PC-3 (cell line): ENCODE measurements at places on chromosomes 7 and 10. TPM values are rescaled to one million over a fixed set of nuclear protein-coding genes. Genes with fewer than 3 reads are reported as not detected.

- peaks cover 18% of the 10 kb centered on the region for H3K27me3 ChIP-seq
- H3K36me3 ChIP-seq = no peaks in the 10 kb centered on the region
- no peak overlapping the region for H3K4me3 ChIP-seq
- no peaks in the 10 kb centered on the region for H3K4me1 ChIP-seq
- no peak for DNase-seq
Observed at GRCh38 chr10:26502986-26503385, 64.8 kb downstream of the APBB1IP start.

DNA sequence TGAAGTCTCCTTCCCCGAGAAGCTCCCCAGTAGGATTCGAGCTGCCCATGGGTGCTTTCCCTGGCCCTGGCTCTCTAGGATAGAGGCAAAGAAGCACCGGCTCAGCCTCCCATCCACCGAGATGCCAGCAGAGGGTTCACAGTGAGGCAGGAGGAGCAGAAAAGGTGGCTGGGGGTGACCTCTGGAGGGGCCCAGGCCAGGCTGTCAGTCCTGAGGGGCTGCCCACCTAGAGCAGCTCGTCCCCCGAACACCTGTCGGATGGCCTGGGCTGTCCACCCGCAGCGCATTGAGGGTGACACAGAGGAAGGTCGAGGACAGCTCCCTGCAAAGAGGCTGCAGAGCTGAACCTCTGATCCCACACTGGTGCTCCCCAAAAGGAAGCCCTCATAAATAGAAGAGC, 167.2 kb upstream of the PPP2R2D start:
- no peak overlapping the region for H3K4me3 ChIP-seq
- DNase-seq = no peak
- H3K4me1 ChIP-seq = no peaks in the 10 kb centered on the region
- H3K36me3 ChIP-seq = no peaks in the 10 kb centered on the region

The VSTM2A gene
- not detected in 2 replicates for total RNA-seq

DNA sequence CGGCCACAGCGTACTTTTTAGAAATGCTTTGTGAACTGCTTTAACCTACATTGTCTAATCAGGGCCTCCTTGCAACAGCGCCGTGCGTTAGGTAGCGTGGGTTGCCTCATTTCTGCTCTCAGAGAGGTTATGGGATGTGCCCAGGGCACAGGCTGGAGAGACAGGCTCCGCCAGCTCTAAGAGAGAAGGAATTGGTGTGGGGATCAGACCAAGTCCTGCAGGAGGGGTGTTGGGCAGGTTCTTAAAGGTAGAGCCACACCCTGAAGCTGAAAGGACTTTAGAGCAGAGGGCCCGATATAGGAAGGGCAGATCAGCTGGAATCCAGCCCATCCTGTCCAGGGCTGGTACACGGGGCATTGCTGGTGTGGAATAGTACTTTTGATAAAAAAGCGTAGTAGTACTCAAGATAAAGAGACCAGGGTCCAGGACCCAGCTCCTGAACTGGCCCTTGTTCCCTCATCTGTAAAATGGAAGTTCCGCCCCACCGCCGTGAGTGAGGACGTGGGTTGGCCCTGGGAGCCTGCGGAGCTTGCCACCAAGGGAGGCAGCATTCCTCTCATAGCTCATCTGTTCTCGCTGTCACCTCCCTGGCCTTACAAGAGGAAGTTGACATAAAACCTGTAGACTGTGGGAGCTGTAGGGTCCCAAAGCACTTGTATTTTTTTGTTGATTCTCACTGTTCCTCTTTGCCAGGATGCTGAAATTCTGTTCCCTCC, 37.2 kb downstream of the TMEM120A start:
- H3K4me3 ChIP-seq = no peak overlapping the region
- H3K4me1 ChIP-seq = peaks cover 15% of the 10 kb centered on the region
- no peak for DNase-seq
- H3K27ac ChIP-seq = no peak overlapping the region

The EBF3 gene
- total RNA-seq = not detected in 2 replicates

DNA sequence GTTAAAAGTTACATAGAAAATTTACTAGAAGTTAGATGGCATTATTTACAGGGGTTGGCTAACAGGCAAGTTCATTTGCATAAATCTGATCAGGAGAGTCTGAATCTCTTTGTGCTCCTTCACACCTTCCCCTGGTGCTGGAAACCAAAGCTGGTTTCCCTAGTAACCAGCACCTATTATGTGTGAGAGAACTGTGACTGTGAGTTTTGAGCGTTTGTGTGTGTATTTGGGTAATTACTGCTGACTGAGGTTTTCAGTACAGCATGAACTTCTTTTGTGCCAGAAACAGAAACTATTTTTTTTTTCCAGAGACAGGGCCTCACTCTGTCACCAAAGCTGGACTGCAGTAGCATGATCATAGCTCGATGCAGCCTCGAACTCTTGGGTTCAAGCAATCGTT, 10.3 kb upstream of the IFIT1B start:
- H3K27ac ChIP-seq = no peak overlapping the region
- no peaks in the 10 kb centered on the region for H3K27me3 ChIP-seq
- no peak overlapping the region for H3K4me3 ChIP-seq
- no peaks in the 10 kb centered on the region for H3K36me3 ChIP-seq
- peaks cover 15% of the 10 kb centered on the region for H3K4me1 ChIP-seq
- DNase-seq = no peak

- no peak overlapping the region for H3K27ac ChIP-seq
- H3K4me1 ChIP-seq = no peaks in the 10 kb centered on the region
- no peak for DNase-seq
- H3K36me3 ChIP-seq = no peaks in the 10 kb centered on the region
Observed at GRCh38 chr7:55484241-55484640, 88.1 kb downstream of the VOPP1 start.

The RAMP3 gene
- not detected in 2 replicates for total RNA-seq

DNA sequence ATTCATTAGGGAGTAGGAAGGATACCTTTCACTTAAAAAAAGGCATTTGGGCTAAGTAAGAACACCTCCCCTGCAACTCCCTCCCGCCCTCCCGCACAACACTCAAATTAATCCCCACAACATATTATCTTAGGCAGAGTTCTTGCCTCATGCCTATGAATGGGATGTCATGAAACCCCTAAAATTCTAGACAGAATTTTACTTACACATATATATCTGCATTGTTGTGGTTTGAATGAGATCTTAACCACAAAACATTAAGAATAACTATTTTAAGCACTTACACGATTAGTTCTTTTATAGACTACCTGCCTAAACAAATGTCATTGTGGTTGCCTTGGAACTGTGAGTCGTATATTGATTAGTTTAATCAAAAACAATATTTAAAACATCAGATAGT, 4.5 kb upstream of the ITGB1 start:
- no peak overlapping the region for H3K4me3 ChIP-seq
- no peak for DNase-seq
- peaks cover 49% of the 10 kb centered on the region for H3K4me1 ChIP-seq
- peak overlapping the region; percentile 72 for H3K27ac ChIP-seq
- H3K27me3 ChIP-seq = no peaks in the 10 kb centered on the region
- no peaks in the 10 kb centered on the region for H3K36me3 ChIP-seq

The RHOBTB1 gene
- total RNA-seq = 6.7 and 7.0 TPM in 2 replicates

DNA sequence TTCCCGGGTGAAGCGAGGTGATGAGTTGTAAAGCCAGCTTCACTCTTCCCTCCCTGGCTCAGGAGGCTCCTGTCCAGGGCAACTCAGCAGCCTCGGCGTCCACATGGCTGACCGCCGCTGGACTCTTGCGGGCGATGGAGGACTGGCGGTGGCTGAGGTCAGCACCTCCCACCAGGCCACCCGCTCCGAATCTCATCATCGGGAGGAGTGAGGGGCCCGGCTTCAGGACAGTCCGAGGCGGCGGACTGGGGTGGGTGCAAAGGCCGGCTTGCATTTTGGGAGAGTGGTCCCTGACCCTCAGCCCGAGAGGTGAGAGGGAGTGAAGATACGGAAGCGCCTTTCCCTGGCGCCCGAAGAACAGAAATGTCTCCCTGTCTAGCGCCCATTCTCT, 759 bp downstream of the DNAJB12 start:
- H3K27ac ChIP-seq = peak overlapping the region; percentile 84
- DNase-seq = no peak
- H3K27me3 ChIP-seq = no peaks in the 10 kb centered on the region
- no peaks in the 10 kb centered on the region for H3K36me3 ChIP-seq
- H3K4me1 ChIP-seq = peaks cover 9% of the 10 kb centered on the region

DNA sequence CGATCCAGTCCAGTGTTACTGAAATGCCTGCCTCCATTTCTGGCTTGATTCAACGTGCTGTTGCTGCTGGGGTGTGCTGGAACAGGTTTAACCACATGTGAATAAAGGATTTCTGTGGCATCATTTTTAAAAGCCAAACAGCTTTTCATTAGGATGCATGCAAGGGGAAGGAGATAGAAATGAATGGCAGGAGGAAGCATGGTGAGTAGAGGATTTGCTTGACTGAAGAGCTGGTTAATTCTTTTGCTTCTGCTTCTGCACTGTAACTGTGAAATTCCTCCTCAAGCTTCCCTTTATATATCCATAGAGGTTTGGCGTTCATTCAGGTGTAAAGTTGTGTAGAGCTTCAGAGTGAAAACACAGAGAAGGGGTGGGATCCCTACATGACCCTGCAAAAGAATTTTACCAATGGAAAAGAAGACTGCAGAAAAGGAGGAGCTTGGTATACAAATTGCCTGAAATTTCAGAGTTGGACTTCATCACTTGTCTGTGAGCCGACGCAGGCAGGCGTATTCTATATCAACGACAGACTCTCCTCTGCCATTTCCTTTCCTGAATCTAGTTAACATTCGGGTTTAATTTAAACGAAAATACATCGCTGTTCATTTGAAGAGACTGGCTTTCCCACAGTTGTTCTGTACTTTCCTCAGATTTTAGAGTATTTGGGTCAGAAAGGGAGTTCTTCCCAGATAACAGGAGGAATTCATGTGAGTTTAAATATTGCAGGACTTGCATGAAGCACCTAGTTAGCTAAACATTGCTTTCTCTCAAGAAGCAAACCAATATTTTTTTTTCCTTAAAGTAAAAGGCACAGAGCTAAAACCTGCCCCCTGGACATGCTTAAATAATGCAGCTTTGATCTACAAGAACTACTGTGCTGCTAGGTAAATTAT, at the start of gene SOSTDC1:
SOSTDC1 (minus strand) TSS at position 270 of the 893 bp plus-strand sequence; CDS start at position 200, 70 bp downstream.
- H3K4me1 ChIP-seq = no peaks in the 10 kb centered on the region
- no peaks in the 10 kb centered on the region for H3K27me3 ChIP-seq
- peak within 1 kb of the TSS; percentile 32; the same call in 1 of the 2 replicates for H3K4me3 ChIP-seq
- no peaks in the 10 kb centered on the region for H3K36me3 ChIP-seq
- peak; percentile 13 for DNase-seq

- H3K4me3 ChIP-seq = peak overlapping the region; percentile 45
- peaks cover 37% of the 10 kb centered on the region for H3K4me1 ChIP-seq
- DNase-seq = peak; percentile 86
- H3K36me3 ChIP-seq = no peaks in the 10 kb centered on the region
- H3K27me3 ChIP-seq = no peaks in the 10 kb centered on the region
Observed at GRCh38 chr10:3482200-3482993, 302.6 kb downstream of the KLF6 start.

- peak; percentile 41 for DNase-seq
- H3K4me3 ChIP-seq = peak overlapping the region; percentile 20; the same call in 1 of the 2 replicates
- peaks cover 77% of the 10 kb centered on the region for H3K4me1 ChIP-seq
- H3K27me3 ChIP-seq = no peaks in the 10 kb centered on the region
- peaks cover 26% of the 10 kb centered on the region for H3K36me3 ChIP-seq
- 0 out of 2 replicates have a peak overlapping the region, but pooled peaks have one; percentile 10 for H3K27ac ChIP-seq
Observed at GRCh38 chr7:107998150-107998549, 4.8 kb downstream of the LAMB1 start.

GRCh38 chr10:2915412-2915811, 151.9 kb upstream of the PFKP start:
- no peak overlapping the region for H3K27ac ChIP-seq
- H3K4me1 ChIP-seq = no peaks in the 10 kb centered on the region
- no peaks in the 10 kb centered on the region for H3K27me3 ChIP-seq
- DNase-seq = no peak
- no peaks in the 10 kb centered on the region for H3K36me3 ChIP-seq

DNA sequence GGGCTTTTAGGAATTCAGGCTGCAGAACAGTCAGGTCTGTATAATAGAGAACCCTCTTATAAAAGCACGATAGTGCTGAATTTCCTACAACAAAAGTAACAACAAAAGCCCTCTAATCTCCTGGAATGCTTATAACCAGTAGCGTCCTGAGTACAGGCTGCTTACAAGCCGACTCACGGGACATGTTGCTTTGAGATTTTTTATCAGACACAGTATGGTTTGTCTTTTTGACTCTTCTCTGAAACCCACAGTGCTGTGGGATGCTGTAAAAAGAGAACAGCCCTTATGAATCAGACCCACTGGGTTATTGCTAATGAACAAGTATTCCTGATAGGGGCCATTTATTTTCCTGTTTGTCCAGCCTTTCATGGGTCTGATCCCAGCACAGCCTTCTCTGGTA, 59.4 kb downstream of the PLPP4 start:
- DNase-seq = no peak
- no peaks in the 10 kb centered on the region for H3K36me3 ChIP-seq
- H3K4me1 ChIP-seq = peaks cover 19% of the 10 kb centered on the region
- no peaks in the 10 kb centered on the region for H3K27me3 ChIP-seq
- H3K4me3 ChIP-seq = no peak overlapping the region

DNA sequence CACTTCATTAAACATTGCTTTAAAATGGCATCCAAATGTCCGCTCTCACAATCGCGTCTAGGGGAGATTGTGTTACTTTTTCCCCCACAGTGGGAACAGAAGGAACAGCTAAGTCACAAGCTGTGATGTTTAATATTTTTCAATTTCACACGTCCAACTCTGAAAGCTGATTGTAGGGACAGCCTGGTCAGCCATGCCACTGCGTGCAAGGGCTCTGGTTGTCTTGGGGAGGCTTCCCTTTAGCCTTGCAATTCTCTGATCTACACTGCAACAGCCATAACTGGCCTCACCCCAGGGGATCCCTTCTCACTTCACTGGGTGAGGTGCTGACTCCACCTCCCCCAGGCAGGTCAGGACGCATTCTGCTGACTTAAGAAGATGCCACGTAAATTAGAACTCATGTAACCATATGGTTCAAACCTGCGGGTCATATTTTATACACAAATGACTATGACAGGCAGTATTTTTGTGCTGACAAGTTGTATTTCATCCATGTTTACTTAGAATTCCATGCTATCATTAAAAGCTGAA, 425.2 kb upstream of the NFE2L3 start:
- no peaks in the 10 kb centered on the region for H3K4me1 ChIP-seq
- H3K27me3 ChIP-seq = peaks cover 59% of the 10 kb centered on the region
- no peaks in the 10 kb centered on the region for H3K36me3 ChIP-seq
- no peak overlapping the region for H3K4me3 ChIP-seq

The OPN1SW gene
- total RNA-seq = not detected in 2 replicates

The POLR2J gene
- 71.6 and 101 TPM in 2 replicates for total RNA-seq

DNA sequence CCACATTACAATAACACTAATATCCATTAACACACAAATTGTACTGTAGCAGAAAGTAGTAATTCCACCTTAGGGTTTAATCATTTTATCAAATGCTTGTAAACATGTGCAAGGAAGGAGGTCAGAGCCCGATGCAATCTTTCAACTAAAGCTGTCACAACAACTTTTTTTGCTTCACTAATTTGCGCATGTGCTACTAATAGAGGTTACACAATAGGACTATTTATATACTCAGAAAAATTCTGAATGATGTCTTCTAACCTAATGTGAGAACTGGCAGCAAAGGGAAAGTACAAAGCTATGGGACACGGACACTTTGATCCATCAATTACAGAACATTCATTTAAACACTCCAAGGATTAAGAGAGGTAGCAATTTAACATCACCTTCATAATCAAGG, 244.4 kb downstream of the CHCHD3 start:
- H3K27me3 ChIP-seq = no peaks in the 10 kb centered on the region
- no peak overlapping the region for H3K27ac ChIP-seq
- DNase-seq = no peak
- no peaks in the 10 kb centered on the region for H3K36me3 ChIP-seq
- no peak overlapping the region for H3K4me3 ChIP-seq
- no peaks in the 10 kb centered on the region; the same call in 1 of the 2 replicates for H3K4me1 ChIP-seq

GRCh38 chr7:12554351-12554750, 16.2 kb upstream of the SCIN start:
- no peak overlapping the region for H3K27ac ChIP-seq
- no peak overlapping the region for H3K4me3 ChIP-seq
- H3K4me1 ChIP-seq = no peaks in the 10 kb centered on the region

- H3K4me3 ChIP-seq = peak overlapping the region; percentile 77
- H3K4me1 ChIP-seq = peaks cover 9% of the 10 kb centered on the region
- DNase-seq = peak; percentile 33
Observed at GRCh38 chr10:68957654-68958053, 1.7 kb downstream of the DDX21 start.
